ENCODE measurements at places on chromosomes 16 and 17.
A peak's percentile ranks its signal among the peaks of the same experiment; 100 is the strongest.

GRCh38 chr16:5789033-5789432 lies 691.4 kb upstream of the EEF2KMT start:
- no peak for DNase-seq

DNA sequence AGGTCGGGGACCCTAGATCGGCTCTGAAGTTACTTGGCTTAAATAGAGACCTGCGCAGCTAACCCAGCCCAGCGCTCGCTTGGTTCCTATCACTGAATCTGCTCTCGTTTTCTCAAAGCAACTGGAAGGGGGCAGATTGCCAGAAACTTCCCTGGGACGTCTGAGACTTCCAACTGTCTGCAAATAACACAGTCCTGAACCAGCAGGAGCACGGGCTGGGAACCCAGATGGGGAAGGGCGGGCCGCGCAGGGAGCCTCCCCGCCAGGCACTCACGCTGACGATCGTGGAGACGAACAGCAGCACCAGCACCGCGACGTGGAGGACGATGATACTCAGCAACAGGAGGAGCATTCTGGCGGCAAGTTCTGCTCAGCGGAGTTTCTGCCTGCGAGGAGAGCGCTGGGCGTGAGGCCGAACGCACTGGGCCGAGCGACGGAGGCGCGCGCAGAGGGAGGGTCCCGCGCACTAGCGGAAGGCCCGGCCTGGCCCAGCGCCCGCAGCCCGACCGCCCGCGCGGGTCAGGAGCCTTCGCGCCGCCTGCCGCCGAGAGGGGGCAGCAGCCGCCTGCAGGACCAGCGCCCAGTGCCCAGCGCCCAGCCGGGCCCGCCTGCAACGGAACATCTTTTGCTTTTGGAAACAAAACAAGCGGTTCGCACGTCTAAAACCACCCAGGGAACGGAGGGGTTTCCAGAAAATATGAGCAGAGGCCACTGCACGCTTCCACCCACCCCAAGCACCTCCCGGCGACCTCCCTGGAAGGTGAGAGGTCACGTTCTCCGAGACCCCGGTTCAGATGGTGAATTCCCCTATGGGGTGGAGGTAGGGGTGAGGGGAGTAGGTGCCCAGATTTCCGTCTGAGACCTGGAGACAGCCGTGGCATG lies 4.5 kb downstream of the PMP22 start:
- peak; percentile 82 for DNase-seq

DNA sequence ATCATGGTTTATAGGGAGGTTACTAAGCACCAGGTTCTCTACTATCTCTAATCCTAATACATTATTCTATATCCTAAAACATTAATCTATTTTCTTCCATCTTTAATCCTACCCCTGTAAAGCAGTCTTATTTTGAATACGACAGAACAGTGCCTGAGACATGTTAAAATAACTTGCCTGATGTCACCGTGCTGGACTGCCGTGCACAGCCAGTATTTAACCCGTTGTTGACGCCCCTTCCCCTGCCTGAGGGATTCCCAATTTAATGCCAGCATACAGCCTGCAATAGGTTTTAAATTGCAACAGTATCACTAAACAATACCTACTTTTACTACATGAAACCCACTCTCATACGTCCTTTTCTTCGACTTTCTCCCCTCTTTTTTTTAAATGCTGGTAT lies 133.3 kb downstream of the PARN start:
- no peak for DNase-seq

DNA sequence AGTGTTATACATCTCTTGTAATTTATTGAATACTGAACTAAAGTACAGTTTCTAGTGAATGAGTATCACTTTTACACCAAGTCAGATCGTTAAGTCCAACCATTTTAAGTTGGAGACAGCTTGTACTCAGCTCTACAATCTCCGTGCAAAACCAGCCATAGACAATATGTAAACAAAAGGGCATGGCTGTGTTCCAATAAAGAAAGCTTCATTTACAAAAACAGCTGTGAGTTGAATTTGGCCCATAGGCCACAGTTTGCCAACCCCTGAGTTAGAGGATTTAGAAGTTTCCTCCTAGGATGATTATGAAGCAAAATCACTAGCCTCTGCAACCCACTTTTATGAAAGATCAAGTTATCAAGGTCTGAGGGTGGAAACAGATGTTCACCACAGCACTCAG lies 105.7 kb upstream of the RCVRN start:
- DNase-seq = no peak

DNA sequence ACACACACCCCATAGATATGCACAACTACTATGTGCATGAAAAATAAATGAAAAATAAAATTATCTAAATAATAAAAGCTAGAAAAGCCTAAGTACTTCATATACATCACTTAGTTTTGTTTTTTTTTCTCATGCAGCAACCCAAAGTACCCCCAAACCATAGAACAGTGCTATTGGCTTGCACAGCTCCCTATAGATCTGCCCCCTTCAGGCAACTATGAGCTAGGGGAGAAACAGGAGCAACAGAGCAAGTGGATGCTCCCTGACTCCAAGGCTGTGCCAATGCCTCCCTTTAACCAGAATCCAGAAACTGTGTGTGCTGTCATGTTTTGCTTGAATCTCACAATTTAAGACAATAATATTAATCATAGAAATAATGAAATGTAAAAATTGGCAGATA lies 605.5 kb downstream of the TOX3 start:
- no peak for DNase-seq

DNA sequence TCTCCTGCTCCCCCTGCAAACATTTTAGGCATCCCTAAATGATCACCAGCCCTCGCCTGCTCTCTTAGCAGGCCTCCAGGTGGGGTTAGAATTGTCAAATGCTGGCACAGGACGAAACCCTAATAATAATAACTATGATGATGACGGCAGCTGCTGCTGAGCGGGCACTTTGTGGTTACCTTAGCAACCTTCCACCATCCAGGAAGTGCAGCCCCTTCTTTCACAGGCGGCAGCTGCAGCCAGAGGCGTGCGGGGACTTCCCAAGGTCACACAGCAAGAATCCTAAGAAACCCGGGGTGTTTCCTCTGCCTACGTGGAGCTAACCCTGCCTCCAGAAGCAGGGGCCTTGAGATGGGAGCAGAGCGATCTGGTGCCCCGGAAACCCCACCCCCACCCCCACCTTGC lies 22.4 kb upstream of the EIF1 start:
- peak; percentile 76 for DNase-seq

DNA sequence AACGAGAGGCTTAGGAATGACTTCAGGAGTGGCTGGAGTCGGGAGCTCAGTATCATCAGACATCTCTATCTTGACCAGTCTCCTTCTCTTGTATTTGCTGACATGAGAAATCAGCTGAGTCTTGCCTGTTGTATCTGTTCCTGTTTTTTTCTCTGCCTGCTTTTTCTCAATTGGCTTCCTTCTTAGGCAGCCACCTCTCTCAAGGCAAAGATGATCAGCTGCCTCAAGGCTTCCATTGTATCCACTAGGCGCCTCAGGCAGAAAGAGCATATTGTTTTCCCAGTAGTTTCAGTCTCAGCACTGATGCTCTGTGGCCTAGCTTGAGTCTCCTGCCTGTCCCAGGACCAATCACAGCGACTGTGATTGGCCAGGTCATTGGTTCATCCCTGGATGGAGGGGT lies 306.2 kb downstream of the CPPED1 start:
- no peak for DNase-seq

Measured in M059J (cell line).